ENCODE measurements at places on chromosomes 2 and 18.

DNA sequence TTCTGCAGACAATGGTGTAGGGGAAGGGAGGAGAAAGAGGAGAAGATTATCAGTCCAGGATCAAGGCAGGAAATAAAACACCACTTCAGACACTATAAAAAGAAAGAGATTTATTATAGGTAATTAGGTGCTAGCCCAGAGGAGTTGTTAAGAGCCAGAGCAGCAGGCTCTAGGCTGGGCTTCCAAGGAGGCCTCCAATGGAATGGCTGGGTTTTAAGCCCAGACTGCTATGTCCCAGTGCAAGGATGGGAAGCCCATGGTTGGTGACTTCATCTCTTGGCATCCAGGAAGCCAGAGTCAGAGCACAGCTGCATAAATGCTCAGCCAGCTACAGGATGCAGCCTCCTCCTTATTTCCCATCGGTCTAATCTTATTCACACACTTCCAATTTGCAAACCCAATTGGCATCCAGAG lies 95.6 kb downstream of the LAMA3 start:
- DNase-seq, result no peak

DNA sequence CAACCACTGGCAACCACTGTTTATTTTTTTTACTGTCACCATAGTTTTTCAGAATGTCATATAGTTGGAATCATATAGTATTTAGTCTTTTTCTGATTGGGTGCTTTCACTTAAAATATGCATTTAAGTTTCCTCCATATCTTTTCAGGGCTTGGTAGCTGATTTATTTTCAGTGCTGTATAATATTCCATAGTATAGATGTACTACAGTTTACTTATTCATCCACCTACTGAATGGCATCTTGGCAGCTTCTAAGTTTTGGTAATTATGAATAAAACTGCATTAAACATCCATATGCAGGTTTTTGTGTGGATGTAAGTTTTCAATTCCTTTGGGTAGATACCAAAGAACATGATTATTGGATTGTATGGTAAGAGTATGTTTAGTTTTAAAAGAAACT lies 23.0 kb downstream of the CFAP221 start:
- DNase-seq, result no peak

DNA sequence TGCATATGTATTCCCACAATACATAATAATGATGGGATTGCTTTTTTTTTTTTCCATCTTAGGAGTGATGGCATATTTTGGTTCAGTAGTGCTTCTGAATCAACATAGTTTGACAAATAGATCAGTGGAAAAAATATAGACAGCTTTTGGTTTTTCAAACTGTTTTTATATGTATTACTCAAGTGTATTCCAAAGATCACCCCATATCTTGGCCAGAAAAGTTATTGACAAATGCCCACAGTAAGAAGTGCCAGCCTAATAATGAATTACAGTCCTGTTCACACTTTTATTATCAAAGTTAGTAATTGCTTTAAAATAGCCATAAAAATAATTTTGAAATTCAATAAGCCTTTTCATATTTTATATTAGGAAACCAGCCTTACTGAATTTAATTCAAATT lies 95.0 kb downstream of the TMEFF2 start:
- no peak for DNase-seq

GRCh38 chr18:34158881-34159690 lies 65.6 kb downstream of the NOL4 start:
- peak; percentile 100 for DNase-seq

- DNase-seq, result no peak
These were observed 88.7 kb downstream of the TPO start for GRCh38 chr2:1501991-1502390.

- no peak for DNase-seq
These were observed 436.3 kb upstream of the CHST9 start for GRCh38 chr18:27621236-27621890.

DNA sequence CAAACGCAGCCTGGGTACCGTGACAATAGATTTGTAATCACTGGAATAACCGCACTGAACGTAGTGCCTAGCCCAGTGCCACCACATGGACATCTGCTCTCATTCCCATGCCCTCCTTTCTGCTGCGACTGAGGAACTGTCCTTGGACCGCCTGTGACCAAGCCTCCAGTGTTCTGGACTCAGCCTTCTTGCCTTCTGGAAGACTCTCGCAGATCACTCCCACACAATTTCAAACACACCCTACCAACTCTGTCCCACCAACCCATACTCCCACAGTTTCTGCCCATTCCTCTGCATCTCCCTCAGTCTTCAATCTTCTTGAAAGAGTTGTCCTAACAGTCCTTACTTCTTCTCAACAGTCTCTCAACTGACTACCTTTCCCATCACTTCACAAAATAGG lies 2.1 kb downstream of the RNF149 start:
- DNase-seq, result no peak

Measured in NCI-H146 (cell line).